Urinary bladder (tissue), 4 donors: ENCODE measurements at places on chromosomes 11 and 22. TPM values are rescaled to one million over a fixed set of nuclear protein-coding genes. Genes with fewer than 3 reads are reported as not detected.

Gene TRIM29
- total RNA-seq, result 32.3 TPM

DNA sequence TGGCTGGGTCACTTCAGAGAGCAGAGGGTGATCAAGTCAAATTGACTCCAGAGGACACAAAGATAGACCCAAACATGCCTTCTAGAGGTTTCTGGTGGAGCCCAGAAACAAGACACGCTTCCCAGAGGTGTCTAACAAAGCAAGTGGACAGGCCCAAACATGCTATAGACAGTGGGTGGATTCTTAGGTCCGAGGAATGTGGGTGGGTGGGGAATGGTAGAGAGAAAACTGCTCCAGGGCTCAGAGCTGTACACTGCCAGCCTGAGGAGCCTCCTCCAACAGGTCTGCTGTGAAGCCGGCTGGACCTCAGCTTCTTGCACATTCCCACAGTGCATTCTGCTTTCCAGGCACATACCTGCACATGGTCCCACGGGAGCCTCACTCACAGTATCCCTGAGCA is 116.8 kb upstream of the NECTIN1 start:
- peak; percentile 43 for DNase-seq

- DNase-seq, result no peak
Measured at GRCh38 chr11:110027627-110028371, 65.4 kb upstream of the ZC3H12C start.

DNA sequence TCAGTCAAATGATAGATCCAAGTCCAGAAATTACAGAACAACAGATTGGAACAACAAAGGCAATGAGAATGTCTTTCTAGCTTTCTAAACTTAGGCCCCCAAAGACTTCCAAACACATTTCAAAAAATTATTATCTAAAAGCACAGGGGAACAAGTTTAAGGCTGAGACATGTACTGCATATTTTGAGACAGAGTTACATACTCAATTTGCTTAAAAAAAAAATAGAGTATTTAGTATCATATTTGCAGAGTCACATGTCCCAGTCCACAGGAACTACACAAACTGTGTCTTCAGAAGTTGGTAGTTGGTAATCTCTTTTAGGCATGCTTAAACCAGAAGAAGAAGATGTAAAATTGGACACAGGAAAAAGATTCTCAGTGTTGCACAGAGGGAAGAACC is 127.2 kb downstream of the MAML2 start:
- DNase-seq, result no peak

- no peak for DNase-seq
Measured at GRCh38 chr11:13535819-13536218, 40.0 kb upstream of the PTH start.

GRCh38 chr11:80993536-80993935 is 1552.7 kb upstream of the TENM4 start:
- no peak for DNase-seq

DNA sequence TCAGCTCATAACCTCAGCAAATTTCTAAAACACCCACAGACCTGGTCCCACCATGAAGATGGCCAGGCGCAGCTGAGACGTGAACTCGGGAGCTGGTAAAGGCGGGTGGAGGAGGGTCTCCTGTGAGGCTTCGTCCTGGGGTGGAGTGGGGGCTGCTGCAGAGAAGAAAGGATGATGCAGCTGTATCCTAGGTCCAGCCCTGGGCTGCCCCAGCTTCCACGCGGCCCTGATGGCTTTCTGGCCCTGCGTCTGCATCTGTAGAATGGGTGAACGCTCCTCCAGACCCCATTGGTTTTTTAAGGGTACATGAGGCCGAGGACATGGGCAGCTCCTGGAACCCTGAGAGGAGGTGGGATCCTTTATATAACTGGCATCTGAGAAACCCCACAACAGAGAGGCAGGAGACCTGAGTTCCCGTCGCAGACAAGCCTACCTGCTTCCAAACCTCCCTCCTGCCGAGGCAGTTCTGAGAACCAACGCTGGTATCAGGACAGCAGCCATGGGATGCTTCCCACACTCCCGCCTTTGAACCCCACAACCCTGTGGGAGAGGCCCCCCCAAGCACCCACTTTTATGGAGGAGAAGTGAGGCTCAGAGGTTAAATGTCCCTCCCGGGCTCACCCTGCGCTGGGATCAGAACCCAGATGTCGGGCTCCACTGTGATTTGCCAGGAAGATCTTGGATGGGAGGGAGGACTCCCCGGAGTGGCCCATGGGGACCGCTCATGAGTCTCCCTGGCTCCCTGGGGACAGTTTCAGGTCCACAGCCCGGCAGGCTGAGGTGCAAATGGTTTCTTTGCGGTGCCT is 55.2 kb upstream of the FGF3 start:
- DNase-seq, result no peak

DNA sequence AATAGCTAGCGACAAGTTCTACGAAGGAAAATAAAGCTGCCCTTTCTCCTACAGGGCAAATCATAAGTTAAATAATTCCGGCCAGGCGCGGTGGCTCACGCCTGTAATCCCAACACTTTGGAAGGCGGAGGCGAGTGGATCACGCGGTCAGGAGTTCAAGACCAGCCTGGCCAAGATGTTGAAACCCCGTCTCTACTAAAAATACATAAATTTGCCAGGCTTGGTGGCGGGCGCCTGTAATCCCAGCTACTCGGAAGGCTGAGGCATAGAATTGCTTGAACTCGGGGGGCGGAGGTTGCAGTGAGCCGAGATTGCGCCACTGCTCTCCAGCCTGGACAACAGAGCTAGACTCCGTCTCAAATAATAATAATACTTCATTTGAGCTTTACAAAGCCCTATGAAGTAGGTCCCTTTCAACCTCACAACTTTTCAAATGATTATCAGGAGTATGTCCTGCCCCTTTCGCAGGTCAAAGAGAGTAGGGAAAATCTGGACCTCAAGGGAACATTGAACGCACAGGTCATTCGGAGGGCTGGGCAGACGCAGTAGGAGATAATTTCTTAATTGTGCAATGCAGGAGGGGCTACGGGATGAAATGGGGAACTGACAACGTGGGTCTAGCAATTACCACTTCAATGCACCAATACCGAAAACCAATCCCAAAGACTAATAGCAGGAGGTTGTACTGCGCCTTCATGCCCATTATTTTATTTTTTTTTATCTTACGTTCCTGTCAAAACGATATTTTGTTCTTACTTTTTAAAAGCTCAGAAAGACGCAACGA is 590 bp downstream of the COMMD9 start:
- no peak for DNase-seq

DNA sequence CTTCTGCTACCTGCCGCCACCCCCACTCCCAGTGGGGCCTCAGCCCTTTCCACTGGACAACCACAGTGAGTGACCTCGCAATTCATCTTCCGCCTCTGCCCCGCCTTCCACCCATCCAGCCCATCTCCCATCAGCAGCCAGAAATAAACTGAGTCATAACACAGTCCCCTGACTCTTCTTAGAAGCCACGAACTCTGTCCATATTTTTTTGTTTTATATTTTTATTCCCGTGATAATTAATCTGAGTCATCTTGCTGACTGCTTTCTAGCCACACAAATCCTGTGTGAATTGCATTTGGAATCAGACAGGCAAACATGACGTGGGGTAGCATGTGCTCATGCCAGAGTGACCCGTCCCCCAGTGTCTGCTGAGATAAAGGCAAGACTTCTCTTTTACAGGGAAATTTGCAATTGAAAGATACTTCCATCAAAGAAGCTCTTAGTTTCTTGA is 7.0 kb downstream of the FADD start:
- no peak for DNase-seq
